ENCODE measurements at places on chromosomes 2 and 18. TPM values are rescaled to one million over a fixed set of nuclear protein-coding genes. Genes with fewer than 3 reads are reported as not detected.

DNA sequence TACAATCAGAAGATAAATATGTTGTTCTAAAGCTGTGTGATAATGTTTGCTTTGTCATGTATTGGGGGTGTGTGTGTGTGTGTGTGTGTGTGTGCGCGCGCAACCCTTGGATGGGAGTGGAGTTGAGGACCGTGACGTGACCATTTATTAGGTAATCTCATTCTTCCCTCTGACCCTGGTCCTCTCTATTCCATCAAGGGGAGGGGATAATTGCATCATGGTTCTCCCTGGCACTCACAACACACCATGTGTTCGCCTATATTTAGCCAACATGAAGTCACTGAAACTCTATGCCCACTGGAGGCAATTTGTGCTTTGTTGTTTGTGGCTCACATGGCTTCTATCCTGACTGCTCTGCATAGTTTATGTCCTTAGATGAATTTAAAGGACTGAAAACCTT, 79.8 kb upstream of the LRPPRC start:
- H3K4me3 ChIP-seq, result no peak overlapping the region
- H3K36me3 ChIP-seq, result no peaks in the 10 kb centered on the region
- H3K27me3 ChIP-seq, result no peaks in the 10 kb centered on the region
- no peaks in the 10 kb centered on the region for H3K4me1 ChIP-seq
- DNase-seq, result no peak
- H3K27ac ChIP-seq, result no peak overlapping the region

GRCh38 chr2:52113338-52113737, 1081.4 kb upstream of the NRXN1 start:
- H3K27me3 ChIP-seq, result no peaks in the 10 kb centered on the region
- no peak overlapping the region for H3K27ac ChIP-seq
- no peak for DNase-seq
- no peak overlapping the region for H3K4me3 ChIP-seq

GRCh38 chr2:201108341-201108740, 7.6 kb upstream of the CFLAR start:
- H3K4me1 ChIP-seq, result no peaks in the 10 kb centered on the region
- no peaks in the 10 kb centered on the region for H3K36me3 ChIP-seq
- H3K27me3 ChIP-seq, result no peaks in the 10 kb centered on the region
- no peak overlapping the region for H3K27ac ChIP-seq
- DNase-seq, result no peak

- H3K4me3 ChIP-seq, result no peak overlapping the region
- peaks cover 29% of the 10 kb centered on the region for H3K4me1 ChIP-seq
- peak; percentile 82 for DNase-seq
- peak overlapping the region; percentile 73 for H3K27ac ChIP-seq
- peaks cover 29% of the 10 kb centered on the region for H3K36me3 ChIP-seq
- no peaks in the 10 kb centered on the region for H3K27me3 ChIP-seq
These were observed 12.5 kb downstream of the NPC1 start for GRCh38 chr18:23573626-23574431.

DNA sequence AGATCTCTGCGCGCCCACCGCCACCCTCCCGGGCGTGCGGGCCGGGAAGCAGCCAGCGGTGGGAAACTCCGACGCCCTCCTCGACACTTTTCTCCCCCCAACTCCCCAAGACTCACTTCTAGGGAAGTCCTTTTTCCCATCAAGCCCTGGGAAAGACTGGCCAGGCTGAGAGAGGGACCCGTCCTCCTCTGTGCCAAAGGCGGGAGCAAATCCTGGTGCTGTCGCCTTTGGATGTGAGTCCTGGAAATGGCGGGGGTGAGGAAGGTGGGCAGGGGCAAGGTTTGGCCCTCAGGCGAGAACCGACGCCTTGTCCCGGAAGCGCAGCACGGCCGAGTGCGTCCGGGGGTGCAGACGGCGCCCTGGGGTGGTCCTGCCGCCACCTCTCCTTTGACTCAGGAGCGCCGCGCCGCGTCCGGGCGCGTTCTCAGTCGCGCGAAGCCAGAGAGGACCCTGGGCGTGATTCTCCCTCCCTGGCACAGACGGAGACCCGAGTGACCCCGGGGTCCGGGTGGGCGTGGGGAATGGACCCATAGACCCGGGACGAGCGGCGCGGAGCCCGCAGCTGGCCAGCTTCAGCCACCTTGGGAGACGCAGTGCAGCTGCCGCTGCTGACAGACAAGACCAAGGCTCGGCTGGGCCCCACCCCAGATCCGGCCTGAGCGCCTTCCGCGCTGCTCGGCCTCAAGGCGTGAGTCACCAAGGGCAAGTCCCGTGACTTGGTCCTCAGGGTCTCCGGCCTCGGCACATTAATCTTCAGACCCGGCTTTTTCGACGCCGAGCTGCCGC, 3.5 kb upstream of the LBX2 start:
- H3K4me3 ChIP-seq, result peak overlapping the region; percentile 34
- H3K27me3 ChIP-seq, result peaks cover 33% of the 10 kb centered on the region
- H3K27ac ChIP-seq, result peak overlapping the region; percentile 50
- H3K36me3 ChIP-seq, result peaks cover 12% of the 10 kb centered on the region
- DNase-seq, result peak; percentile 82
- H3K4me1 ChIP-seq, result peaks cover 18% of the 10 kb centered on the region

- no peaks in the 10 kb centered on the region for H3K36me3 ChIP-seq
- no peak overlapping the region for H3K4me3 ChIP-seq
- DNase-seq, result no peak
- H3K4me1 ChIP-seq, result no peaks in the 10 kb centered on the region
These were observed 518.6 kb downstream of the PIK3C3 start for GRCh38 chr18:42473611-42474010.

GRCh38 chr2:10742666-10743065, 21.2 kb downstream of the ATP6V1C2 start:
- H3K27ac ChIP-seq, result no peak overlapping the region
- H3K27me3 ChIP-seq, result no peaks in the 10 kb centered on the region
- H3K36me3 ChIP-seq, result no peaks in the 10 kb centered on the region
- H3K4me1 ChIP-seq, result no peaks in the 10 kb centered on the region
- H3K4me3 ChIP-seq, result no peak overlapping the region
- no peak for DNase-seq

- H3K27ac ChIP-seq, result no peak overlapping the region
- H3K4me1 ChIP-seq, result peaks cover 8% of the 10 kb centered on the region
- no peak overlapping the region for H3K4me3 ChIP-seq
- no peaks in the 10 kb centered on the region for H3K36me3 ChIP-seq
- DNase-seq, result no peak
These were observed 126.9 kb upstream of the CYP1B1 start for GRCh38 chr2:38202713-38203445.

DNA sequence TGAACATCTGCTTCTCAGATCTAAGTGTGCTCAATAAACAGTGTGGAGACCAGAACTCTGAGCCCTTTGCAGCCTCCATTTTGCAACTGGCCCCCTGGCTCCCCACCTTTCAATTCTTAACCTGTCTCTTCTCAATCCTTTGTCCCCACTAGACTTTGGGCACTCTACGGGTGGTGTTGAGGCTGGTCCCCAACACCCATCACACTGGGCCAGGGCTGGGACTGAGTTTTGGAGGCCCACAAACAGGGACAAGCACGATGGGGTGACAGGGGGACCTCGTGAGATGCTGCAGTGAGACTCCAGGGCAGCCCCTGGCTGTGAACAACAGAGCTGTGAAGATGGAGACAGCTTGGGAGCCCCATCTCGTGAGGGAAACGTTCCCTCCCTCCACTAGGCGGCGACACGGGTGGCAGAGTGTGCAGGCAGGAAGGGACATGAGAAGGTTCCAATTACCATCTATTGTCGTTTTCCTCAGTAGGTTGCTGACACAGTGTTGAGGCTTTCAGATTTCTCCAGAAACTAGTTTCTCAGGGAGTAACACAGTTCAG, 1.2 kb downstream of the ANKMY1 start:
- H3K27me3 ChIP-seq, result no peaks in the 10 kb centered on the region
- peaks cover 12% of the 10 kb centered on the region for H3K4me1 ChIP-seq

DNA sequence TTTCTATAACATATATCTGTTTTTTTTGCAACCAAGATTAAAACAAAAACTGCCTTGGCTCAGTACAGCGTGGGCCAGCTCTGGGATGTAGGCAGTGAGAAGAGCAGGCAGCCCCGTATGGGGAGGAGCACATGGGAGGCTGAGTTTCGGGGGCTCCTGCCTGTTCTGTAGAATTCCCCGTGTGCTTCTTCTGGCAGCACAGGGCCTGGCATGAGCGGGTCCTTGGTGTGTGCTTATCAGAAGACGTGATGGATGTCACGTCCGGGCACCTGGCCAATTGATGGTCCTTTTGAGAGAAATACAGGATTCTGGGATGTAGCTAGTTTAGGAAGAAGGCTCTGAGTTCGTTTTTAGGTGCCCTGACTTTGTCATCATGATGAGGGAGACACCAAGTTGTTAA, 16.2 kb downstream of the IMPA2 start:
- H3K36me3 ChIP-seq, result no peaks in the 10 kb centered on the region
- no peaks in the 10 kb centered on the region for H3K4me1 ChIP-seq
- DNase-seq, result peak; percentile 69
- no peaks in the 10 kb centered on the region for H3K27me3 ChIP-seq

GRCh38 chr18:43760010-43760409, 482.7 kb upstream of the SYT4 start:
- DNase-seq, result no peak
- no peaks in the 10 kb centered on the region for H3K27me3 ChIP-seq
- H3K4me3 ChIP-seq, result no peak overlapping the region
- no peaks in the 10 kb centered on the region for H3K36me3 ChIP-seq
- no peak overlapping the region for H3K27ac ChIP-seq

DNA sequence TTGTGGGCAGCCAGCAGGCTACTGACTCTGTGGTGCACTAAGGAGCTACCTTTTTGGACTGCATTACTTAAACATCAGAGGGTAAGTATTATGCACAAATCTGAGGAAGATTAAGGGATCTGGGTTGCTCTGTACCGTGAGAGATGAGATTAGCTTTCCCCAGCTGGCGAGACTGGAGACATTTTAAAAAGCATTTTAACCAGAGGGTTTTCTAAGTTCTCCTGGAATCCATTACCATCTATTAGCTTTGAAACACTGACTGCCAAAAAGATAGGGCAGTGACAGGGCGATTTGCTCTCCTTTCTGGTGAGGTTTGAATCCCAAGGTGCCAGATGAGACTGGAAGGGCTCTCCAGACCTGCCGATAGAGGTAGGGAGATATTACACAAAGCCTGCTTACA, 63.2 kb downstream of the LYPD6 start:
- H3K36me3 ChIP-seq, result no peaks in the 10 kb centered on the region
- no peaks in the 10 kb centered on the region for H3K4me1 ChIP-seq
- no peak overlapping the region for H3K4me3 ChIP-seq
- H3K27ac ChIP-seq, result no peak overlapping the region
- no peaks in the 10 kb centered on the region for H3K27me3 ChIP-seq

DNA sequence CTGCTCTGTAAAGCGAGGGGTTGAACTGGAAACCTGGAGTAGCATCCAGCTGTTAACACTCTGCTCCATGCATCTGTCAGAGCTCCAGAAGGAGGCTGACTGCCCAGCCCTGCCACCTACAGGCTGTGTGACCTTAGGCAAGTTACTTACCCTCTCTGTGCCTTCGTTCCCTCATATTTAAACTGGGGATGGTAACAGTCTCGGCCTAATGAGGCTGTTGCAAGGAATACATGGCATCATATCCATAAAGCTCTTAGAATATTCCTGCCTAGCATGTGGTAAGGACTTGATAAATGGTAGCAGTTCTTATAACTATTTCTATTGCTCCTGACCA, 80.6 kb downstream of the LRRFIP1 start:
- peak overlapping the region; percentile 20 for H3K27ac ChIP-seq
- no peak overlapping the region for H3K4me3 ChIP-seq
- peaks cover 43% of the 10 kb centered on the region for H3K4me1 ChIP-seq
- no peak for DNase-seq

GRCh38 chr2:129798301-129798581, 181.2 kb upstream of the RAB6C start:
- H3K4me3 ChIP-seq, result no peak overlapping the region
- H3K27ac ChIP-seq, result no peak overlapping the region
- no peaks in the 10 kb centered on the region for H3K27me3 ChIP-seq

- DNase-seq, result no peak
- H3K4me3 ChIP-seq, result no peak overlapping the region
- no peaks in the 10 kb centered on the region for H3K36me3 ChIP-seq
- H3K4me1 ChIP-seq, result peaks cover 23% of the 10 kb centered on the region
- peak overlapping the region; percentile 61 for H3K27ac ChIP-seq
These were observed 185.0 kb upstream of the RASGRP3 start for GRCh38 chr2:33291278-33292013.

- DNase-seq, result no peak
- H3K27ac ChIP-seq, result no peak overlapping the region
- peaks cover 8% of the 10 kb centered on the region for H3K4me1 ChIP-seq
- no peak overlapping the region for H3K4me3 ChIP-seq
- no peaks in the 10 kb centered on the region for H3K27me3 ChIP-seq
These were observed 2.9 kb upstream of the SNRNP27 start for GRCh38 chr2:69890881-69891280.

DNA sequence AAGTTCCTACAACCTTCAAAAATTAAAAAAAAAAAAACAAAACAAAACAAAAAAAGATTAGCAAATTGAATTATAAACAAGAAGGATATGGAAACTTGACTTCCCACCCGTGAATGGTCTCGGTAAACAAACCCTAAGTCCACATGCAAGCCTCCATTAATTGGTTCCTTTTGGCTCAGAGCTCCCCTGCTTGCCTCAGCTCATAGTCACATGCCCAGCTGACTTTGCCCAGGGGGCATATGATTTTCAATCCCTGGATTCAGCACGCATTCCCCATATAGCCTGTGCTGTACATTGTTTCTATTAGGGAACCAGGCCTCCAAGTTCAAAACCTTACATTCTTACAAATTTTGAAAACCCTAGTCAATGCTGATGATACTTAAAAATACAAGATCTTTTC, 95.0 kb downstream of the PID1 start:
- no peak for DNase-seq
- peaks cover 17% of the 10 kb centered on the region for H3K4me1 ChIP-seq
- no peaks in the 10 kb centered on the region for H3K27me3 ChIP-seq
- H3K27ac ChIP-seq, result no peak overlapping the region

GRCh38 chr18:33841221-33841967, 263.4 kb downstream of the ASXL3 start:
- H3K27ac ChIP-seq, result no peak overlapping the region
- H3K27me3 ChIP-seq, result no peaks in the 10 kb centered on the region
- H3K4me3 ChIP-seq, result no peak overlapping the region
- no peaks in the 10 kb centered on the region for H3K4me1 ChIP-seq
- DNase-seq, result no peak
- H3K36me3 ChIP-seq, result no peaks in the 10 kb centered on the region

DNA sequence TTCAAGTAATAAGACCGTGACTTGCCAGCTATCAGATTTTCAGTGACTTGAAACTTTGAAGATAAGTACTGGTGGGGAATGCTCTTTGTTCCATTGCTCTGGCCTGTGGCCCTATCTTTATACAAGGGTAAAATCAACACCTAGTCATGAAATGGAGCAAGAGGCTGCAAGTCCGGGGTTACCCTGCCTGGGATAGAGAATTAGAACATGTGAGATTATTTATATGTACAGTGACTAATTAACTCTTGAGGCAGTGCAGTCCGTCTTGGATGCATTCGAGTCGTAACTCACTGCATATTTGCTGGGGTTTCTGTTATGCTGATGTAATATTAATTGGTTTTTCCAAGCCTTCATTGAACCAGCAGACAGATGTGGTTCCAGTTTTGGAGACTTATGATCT, 105.8 kb upstream of the LYPD6 start:
- no peak overlapping the region for H3K27ac ChIP-seq
- H3K4me3 ChIP-seq, result no peak overlapping the region
- no peaks in the 10 kb centered on the region for H3K36me3 ChIP-seq
- H3K4me1 ChIP-seq, result no peaks in the 10 kb centered on the region
- DNase-seq, result no peak

The ELOA2 gene
- not detected for polyA plus RNA-seq

The IGFBP2 gene
- 62.7 TPM for polyA plus RNA-seq

The SERPINB10 gene
- polyA plus RNA-seq, result not detected

The CCL20 gene
- 0.51 TPM for polyA plus RNA-seq

The SERPINB12 gene
- polyA plus RNA-seq, result not detected

The ATOH8 gene
- polyA plus RNA-seq, result 0.88 TPM

The CXCR1 gene
- polyA plus RNA-seq, result 0.20 TPM
